ENCODE measurements at places on chromosomes 4 and X. TPM values are rescaled to one million over a fixed set of nuclear protein-coding genes. Genes with fewer than 3 reads are reported as not detected.

ERVMER34-1 gene
- under 0.01 TPM for total RNA-seq

ITM2A gene
- total RNA-seq = 75.7 TPM

LRCH2 gene
- 0.54 TPM for total RNA-seq

MAGEB3 gene
- not detected for total RNA-seq

UCHL1 gene
- total RNA-seq = 15.9 TPM
